ENCODE measurements at places on chromosomes 16 and 17. TPM values are rescaled to one million over a fixed set of nuclear protein-coding genes. Genes with fewer than 3 reads are reported as not detected.

KRTAP9-8 gene
- total RNA-seq = not detected

SLC13A5 gene
- total RNA-seq = 0.52 TPM

RUNDC3A gene
- total RNA-seq = 1.4 TPM

HID1 gene
- total RNA-seq = 186 TPM

ADGRG3 gene
- total RNA-seq = 0.60 TPM

CYGB gene
- 14.7 TPM for total RNA-seq

FSCN2 gene
- 1.4 TPM for total RNA-seq

RILP gene
- total RNA-seq = 11.7 TPM

USP32 gene
- total RNA-seq = 39.0 TPM

TPSD1 gene
- total RNA-seq = 0.69 TPM

MYH1 gene
- total RNA-seq = 0.52 TPM

HSD3B7 gene
- 30.6 TPM for total RNA-seq

ENPP7 gene
- total RNA-seq = 0.23 TPM

FBXW10 gene
- 0.86 TPM for total RNA-seq

PMFBP1 gene
- 0.66 TPM for total RNA-seq

MPO gene
- 0.06 TPM for total RNA-seq

KRTAP4-2 gene
- not detected for total RNA-seq

KCNJ18 gene
- total RNA-seq = not detected

CPHXL2 gene
- not detected for total RNA-seq

TNS4 gene
- 0.23 TPM for total RNA-seq

TBX2 gene
- total RNA-seq = 33.9 TPM

LUC7L3 gene
- total RNA-seq = 117 TPM

SUPT4H1 gene
- 72.4 TPM for total RNA-seq

MLKL gene
- 12.8 TPM for total RNA-seq

Data from mucosa of gallbladder (tissue), 1 donor.